ENCODE measurements at places on chromosomes 6 and 20. TPM values are rescaled to one million over a fixed set of nuclear protein-coding genes. Genes with fewer than 3 reads are reported as not detected.

Gene PRDM13
- total RNA-seq: not detected

Gene NKAIN2
- not detected for total RNA-seq

Gene RPS6KA2
- total RNA-seq: 16.0 TPM

Gene MLN
- not detected for total RNA-seq

Gene CST2
- not detected for total RNA-seq

Gene FOXO3
- 16.9 TPM for total RNA-seq

Gene WFDC6
- not detected for total RNA-seq

Gene ABCC10
- total RNA-seq: 84.2 TPM

Gene C20orf204
- 2.5 TPM for total RNA-seq

- no peak for DNase-seq
These were observed 27.6 kb upstream of the EPB41L1 start for GRCh38 chr20:36126836-36127527.

- DNase-seq: peak; percentile 29
These were observed 67.3 kb upstream of the ZNF217 start for GRCh38 chr20:53660947-53661381.

DNA sequence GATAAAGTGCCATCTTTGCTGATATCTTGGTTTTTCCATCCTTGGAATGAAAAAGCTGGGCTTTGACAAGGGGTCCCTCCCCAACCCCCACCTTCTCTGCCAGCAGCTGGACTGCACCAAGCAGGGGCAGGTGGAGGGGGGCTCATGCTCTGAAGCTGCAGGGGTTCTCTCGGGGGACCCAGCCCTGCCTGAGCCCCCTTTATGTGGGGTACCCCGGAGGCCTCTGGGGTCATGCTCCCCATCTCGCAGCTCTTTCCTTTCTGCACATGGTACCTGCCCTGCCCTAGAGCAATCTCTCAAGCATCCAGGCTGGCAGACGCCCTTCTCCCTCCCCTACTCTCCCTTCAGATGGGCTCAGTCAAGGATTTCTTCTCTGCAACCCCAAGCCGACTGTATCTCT, 146.7 kb upstream of the PTPN1 start:
- DNase-seq: no peak

- no peak for DNase-seq
These were observed 8.4 kb downstream of the KHDC1L start for GRCh38 chr6:73216859-73217258.

- DNase-seq: no peak
These were observed 23.9 kb upstream of the VEGFA start for GRCh38 chr6:43746071-43746470.

GRCh38 chr20:21609221-21609620, 95.4 kb upstream of the NKX2-2 start:
- no peak for DNase-seq

DNA sequence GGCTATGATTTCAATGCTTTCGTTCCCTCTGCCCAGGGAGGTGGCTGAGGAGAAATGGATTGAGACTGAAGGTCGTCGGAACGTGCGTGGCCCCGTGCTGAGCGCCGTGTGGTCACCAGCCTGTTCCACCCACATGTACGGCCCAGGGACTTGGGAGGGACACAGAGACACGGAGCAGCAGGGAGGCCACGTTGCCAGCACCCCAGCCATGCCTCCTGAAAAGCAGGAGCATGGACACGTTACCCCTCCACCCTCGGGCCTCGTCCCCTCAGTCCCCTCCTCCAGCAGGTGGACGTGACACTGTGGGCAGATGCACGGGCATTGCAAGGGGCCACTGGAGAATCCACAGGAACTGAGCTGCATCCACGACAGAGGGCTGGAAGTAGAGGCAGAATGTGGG, 133.1 kb upstream of the CST7 start:
- no peak for DNase-seq

DNA sequence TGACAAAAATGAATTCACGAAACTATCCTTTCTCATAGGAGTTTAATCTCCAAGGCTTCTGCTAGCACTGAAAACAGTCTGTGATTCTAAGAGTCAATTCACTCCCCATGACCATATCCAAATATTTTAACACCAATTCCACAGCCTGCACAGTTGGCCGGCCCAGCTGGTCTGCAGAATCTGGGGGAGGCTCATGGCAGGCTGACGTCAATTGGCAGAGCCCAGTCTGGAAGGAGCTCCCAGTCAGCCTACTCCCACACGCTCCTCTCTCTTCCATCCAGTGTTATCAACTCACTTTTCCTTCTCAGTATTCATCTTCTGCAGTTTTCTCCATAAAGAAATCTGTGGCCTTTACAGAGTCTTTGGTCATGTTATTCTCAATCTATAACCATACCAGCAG, 111.0 kb downstream of the TBXT start:
- no peak for DNase-seq

DNA sequence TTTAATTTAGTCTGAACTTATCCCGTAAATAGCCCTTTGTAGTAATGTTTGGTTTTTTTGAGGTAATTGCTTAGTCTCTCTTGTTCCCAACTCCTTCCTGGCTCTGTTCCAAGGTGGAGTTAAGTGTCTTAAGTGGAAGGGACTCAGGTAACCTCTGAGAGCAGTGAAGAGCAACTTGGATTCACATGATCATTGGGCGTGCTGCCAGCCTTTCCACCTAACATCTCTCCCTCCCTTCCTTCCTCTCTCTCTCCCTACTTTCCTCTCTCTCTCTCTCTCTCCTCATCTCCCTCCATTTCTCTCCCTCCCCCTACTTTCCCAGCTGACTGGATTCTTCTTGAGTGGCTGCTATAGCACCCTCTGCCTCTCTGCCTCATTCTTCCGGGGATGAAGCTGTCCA, 232.9 kb upstream of the SASH1 start:
- DNase-seq: no peak

- DNase-seq: peak; percentile 93
These were observed 77.1 kb downstream of the SGK1 start for GRCh38 chr6:134240665-134241431.

DNA sequence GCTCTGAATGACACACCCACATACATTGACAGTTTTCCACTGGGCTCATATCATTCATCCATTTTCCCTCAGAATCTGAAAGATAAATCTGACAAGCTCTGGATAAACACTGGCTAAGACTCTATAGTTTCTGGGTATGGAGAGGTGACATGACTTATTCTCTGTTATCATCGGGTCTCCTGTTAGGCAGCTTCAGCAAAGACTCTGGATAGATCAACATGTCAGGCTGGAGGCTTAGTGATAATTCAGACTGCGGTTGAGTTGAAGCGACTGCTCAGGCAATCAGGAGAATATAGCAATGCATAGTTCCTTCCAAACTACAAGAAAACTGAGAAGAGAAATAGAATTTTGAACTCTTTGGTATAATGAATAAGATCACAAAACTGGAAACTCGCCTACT, 394.6 kb downstream of the CBLN4 start:
- no peak for DNase-seq

DNA sequence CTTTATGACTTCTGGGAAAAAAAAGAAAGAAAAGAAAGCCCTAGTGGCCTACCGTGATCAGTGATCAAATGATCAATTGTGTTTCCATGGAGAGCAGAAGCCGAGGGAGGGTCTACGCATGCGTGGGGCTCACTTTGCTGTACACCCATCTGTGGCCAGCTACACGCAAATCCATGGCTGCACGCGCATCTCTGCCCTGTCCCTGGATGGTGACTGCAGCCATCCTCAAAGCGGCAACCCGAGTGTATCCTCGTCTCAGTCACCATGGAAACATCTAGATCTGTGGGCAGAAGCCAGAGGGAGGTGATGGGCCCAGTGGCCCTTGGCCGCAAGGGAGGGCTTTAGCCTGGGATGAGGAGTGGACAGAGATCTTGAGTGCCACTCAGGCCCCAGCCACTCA, 785 bp upstream of the ULBP3 start:
- peak; percentile 35 for DNase-seq

DNA sequence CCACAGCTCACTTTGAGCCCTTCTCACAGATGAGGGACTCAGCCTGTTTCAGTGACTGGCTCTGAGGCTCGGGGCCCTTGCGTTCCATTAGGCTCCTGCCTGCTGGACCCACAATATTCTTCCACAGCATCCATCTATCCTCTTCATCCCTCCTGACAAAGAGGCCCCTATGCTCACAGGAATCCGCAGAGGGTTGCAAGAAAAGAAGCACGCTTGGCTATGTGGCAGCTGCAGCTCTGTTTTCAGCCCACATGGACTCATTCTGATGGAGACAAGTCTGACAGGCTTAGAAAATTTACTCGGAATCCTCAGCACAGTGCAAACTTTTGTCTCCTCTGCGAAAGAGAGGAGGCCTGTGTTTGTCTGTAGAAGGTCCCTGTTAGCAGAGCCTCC, 207.5 kb downstream of the SYNDIG1 start:
- no peak for DNase-seq

DNA sequence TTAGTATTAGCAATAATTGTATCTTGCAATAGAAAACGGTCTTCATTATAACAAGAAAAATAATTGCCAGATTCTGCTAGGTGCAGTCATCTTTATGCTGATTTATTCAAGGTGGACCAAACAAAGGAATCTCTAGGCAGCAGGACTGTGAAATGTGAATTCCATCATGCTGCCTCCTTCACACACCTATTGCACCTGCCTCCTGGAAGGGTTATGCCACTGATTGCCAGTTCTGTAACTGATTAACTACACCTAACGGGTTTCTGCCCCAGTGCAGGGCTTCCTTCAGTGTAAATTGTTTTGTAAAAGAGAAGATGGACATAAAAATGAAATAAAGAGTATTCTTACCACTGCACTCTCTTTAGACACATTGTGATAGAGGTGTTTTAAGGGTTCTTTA, 96.1 kb downstream of the FOXO3 start:
- DNase-seq: no peak

- DNase-seq: no peak
These were observed 28.7 kb upstream of the BEND3 start for GRCh38 chr6:107144014-107144413.

GRCh38 chr6:15338476-15338875, 92.6 kb downstream of the JARID2 start:
- DNase-seq: no peak

GRCh38 chr6:165034271-165034741, 275.1 kb downstream of the C6orf118 start:
- DNase-seq: no peak

- DNase-seq: no peak
These were observed 269.0 kb downstream of the UST start for GRCh38 chr6:149015535-149016525.

- DNase-seq: no peak
These were observed 29.3 kb downstream of the PTPRK start for GRCh38 chr6:128491100-128491581.

GRCh38 chr20:61220131-61220530, 31.9 kb upstream of the CDH4 start:
- DNase-seq: no peak
